Liver (tissue), 10 donors: ENCODE measurements at places on chromosomes 4 and X. TPM values are rescaled to one million over a fixed set of nuclear protein-coding genes. Genes with fewer than 3 reads are reported as not detected.

- DNase-seq, result no peak
These were observed 204.6 kb downstream of the SCFD2 start for GRCh38 chr4:53161051-53161786.

The ITM2A gene
- total RNA-seq, result 3.1 TPM

The TMPRSS11B gene
- total RNA-seq, result not detected

The USP17L22 gene
- total RNA-seq, result not detected

DNA sequence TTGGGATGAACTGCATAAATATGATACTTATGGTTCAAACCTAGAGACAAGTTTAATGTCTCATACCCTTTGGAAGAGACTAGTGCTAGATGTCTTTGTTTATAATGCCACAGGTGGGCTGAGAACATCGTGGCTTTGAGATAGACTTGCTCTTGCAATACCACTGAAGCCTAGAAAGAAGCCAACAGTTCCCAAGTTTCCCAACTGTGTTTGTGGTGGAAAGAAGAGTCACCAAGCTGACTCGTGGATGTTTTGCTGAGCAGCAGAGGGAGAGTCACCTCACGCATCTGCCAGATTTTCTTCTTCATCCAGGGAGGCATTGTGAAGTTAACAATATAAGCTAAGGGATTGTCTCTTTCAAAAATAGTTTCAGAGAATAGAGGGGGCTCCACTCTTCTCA, 1076.2 kb downstream of the C4orf33 start:
- no peak for DNase-seq

DNA sequence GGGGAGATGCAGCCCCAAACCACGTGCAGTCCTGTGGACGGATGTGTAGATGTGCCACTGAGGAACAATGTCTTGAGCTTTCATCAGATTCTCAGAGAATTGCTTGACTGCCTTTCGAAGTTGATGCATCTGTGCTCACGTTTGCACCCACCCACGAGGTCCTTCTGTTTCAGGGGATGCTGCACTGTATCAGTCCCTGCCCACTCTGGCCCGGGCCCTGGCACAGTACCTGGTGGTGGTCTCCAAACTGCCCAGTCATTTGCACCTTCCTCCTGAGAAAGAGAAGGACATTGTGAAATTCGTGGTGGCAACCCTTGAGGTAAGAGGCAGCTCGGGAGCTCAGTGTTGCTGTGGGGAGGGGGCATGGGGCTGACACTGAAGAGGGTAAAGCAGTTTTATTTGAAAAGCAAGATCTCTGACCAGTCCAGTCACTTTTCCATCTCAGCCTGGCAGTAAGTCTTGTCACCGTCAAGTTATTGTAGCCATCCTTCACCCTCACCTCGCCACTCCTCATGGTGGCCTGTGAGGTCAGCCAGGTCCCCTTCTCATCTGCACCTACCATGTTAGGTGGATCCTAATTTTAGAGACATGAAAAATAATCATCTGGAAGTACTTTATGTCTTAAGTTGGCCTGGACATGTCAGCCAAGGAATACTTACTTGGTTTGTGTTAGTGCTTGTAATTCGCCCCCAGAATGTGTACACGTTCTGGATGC, 36.4 kb upstream of the MSANTD1 start:
- no peak for DNase-seq

The DOK7 gene
- total RNA-seq, result 0.23 TPM

DNA sequence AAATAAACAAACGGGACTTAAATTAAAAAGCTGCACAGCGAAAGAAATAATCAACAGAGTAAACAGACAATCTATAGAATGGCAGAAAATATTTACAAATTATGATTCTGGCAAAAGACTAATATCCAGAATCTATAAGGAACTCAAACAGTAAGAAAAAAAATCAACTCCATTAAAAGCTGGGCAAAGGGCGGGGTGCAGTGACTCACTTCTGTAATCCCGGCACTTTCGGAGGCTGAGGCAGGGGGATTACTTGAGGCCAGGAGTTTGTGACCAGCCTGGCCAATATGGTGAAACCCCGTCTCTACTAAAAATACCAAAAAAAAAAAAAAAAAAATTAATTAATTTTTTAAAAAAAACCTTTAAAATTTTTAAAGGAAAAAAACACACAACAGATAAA, 109.0 kb downstream of the ATP11C start:
- DNase-seq, result no peak

DNA sequence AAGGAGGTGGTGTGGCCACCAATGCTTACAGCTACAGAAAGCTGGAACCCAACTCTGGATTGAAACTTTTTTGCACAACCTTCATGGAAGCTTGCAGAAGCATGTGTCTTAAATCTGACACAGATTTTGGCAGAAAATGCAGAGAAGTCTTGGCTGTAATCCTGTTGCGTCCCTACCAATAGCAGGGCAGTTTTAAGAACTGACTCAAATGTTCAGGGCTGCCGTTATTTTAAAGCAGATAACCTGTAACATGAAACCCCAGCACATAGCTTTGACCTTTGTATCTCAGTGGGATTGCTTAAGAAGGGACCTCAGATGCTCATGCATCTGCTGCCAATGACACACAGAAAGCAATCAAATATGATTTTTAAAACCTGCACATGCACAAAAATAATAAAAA, at the start of gene VEGFD:
Gene VEGFD (minus strand): TSS at position 110 of the 400 bp plus-strand sequence. CDS start 467 bp downstream, outside the sequence.
- no peak for DNase-seq

The ASB5 gene
- total RNA-seq, result not detected

DNA sequence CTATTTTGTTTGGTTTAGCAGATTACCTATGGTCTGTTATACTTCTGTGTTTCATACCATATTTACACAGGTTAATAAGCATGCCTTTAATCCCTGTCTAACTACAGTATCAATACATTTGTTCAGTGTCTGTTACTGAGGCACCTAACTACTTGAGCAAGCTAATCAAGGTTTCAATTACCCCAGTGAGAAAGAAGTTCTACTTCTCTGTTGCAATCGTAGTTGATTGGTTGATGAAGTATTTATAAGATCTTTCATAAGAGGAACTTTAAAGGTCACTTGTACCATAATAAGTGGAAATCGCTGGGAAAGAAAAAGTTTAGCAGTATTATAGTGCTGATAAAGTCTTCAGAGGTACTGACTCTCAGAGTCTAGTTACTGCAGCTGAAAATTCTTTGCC, 490.6 kb downstream of the RPA4 start:
- DNase-seq, result no peak

DNA sequence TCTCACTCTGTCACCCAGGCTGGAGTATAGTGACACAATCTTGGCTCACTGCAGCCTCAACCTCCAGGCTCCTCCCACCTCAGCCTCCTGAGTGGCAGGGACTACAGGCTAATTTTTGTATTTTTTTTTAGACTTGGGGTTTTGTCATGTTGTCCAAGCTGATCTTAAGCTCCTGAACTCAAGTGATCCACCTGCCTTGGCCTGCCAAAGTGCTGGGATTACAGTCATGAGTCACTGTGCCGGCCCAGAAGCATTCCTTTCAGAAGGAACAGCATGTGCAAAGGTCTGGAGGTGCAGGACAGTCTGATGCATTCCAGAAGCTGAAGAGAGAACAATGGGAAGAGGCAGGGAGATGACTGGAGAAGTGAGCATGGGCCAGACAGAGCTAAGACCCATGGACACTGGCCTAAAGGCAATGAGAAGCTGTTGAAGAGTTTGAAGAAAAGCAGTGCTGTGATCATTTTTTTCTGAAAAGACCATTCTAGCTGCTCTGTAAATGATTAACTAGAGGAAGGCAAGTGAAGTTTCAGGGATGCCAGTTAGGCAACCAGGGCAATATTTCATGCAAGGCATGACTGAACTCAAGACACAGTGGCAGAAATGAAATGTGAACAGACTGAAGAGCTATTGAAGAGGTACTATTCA, 43.2 kb downstream of the MANBA start:
- no peak for DNase-seq

- no peak for DNase-seq
These were observed 45.3 kb downstream of the EFNB1 start for GRCh38 chrX:68874076-68874475.

DNA sequence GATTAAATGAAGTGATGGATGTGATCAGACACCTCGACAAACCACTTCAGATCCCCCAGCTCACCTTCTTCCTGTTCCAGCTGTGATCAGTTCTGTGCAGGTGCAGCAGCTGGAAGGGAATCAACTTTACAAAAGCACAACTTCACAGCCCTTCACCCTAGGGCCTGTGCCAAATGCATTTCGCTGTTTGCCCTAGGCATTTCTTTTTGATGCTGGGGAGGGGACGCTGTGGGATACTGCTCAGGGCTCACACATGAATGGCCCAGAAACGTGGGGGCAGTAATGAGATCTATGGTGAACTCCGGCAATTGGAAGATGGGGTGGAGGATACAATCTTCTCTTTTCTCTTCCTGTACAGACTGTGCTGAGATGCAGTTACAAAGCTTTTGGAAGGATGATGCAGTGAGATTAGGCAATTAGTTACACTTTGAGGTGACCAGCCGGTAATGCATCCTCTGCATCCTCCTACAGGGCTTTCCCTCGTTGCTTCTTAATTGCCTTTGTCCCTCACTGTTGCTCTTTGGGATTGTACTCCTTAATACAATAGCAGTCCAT, 215.1 kb upstream of the PITX2 start:
- no peak for DNase-seq

GRCh38 chr4:1396806-1397455, 9.3 kb downstream of the NKX1-1 start:
- no peak for DNase-seq

DNA sequence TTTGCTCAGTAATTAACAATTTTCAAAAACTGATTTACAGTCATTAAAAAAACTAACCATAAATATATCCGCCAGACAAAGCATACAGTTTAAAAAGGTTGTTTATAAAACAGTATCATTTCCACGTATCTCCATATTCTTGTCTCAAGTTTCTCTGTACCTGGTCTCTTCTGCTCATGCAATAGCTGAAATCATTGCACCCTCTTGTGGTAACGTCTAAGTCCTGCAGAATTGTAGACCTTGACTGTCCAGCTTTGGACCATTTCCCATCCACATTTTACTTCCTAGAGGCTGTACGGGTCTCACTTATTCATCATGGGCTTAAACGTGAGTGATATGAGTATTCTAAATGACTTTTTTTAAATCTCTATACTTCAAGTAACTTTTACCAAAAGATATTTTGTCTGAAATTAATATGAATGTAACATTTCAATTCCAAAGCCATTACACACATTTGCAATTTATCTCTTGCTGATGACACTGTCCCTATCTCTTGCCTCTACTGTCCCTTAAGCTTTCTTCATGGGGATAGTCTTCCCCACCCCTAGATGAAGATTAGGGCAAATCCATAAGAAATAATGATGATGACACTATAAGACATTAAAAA, 118.5 kb downstream of the BTC start:
- DNase-seq, result no peak

DNA sequence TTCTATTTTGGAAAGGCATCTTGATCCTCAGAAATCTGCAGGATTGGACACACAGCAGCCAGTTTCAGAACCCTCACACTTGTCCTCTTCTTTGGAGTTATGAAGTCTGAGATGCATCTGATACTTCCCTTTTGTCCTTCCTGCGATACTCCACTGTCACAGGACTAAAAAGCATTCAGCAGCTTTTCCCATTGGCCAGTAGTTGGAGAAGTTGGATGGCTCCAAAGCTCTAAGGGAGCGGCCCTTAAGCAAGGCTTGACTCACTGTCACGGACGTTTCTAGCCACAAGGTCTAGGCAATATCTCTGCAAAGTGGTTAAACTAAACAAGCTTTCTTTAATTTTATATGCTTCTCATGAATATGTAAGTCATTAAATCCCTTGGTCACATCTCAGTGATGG, 417.0 kb downstream of the AFF2 start:
- no peak for DNase-seq

The SPACA5B gene
- total RNA-seq, result not detected
